ENCODE measurements at places on chromosomes 2 and 18.

- DNase-seq, result no peak
Measured at GRCh38 chr18:13320891-13321425, 102.4 kb downstream of the LDLRAD4 start.

- DNase-seq, result no peak
Measured at GRCh38 chr2:48009256-48009655, 103.0 kb upstream of the FBXO11 start.

DNA sequence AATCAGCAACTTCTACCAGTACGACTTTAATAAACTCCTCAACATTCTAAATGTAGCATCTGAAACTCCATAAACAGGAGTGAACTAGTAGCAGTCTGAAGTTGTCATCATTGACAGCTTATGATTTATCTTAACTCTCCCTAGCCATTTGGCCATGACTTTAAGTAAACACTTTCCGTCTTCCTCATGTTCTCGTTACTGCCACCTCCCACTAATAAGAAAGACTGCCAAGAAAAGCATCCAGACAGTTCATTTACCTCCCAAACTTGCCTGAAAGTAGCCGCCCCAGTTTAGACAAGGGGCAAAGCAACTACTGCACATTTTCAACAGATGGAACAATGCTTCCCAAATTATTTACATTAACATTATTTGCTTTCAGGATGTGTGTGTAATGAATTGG, 287.5 kb downstream of the OSR1 start:
- no peak for DNase-seq

DNA sequence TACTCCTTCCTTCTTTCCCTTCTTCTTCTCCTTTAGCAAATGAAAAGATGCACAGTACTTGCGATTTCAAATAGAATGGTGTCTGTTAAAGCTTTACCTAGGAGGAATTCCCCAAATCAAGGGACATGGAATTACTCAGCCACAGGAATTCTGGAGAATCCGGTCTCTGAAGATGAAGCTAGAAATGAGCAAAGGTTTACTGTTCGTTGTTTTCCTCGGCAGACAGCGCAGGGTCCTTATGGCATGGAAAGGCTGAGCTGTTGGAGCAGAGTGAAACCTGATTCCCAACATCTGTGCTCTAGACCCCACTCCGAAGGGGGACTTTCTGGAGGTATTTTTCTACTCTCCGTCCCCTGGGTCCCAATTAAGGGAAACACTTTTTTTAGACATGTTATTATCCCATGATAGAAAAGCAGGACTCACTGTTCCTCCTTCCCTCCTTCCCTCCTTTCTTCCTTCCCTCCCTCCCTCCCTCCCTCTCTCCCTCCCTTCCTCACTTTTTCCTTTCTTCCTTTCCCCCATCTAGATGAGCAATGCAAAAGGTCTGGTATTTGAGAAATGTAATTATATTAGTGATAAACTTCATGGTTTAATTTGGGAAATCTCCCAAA, 47.1 kb downstream of the CDCA7 start:
- no peak for DNase-seq

DNA sequence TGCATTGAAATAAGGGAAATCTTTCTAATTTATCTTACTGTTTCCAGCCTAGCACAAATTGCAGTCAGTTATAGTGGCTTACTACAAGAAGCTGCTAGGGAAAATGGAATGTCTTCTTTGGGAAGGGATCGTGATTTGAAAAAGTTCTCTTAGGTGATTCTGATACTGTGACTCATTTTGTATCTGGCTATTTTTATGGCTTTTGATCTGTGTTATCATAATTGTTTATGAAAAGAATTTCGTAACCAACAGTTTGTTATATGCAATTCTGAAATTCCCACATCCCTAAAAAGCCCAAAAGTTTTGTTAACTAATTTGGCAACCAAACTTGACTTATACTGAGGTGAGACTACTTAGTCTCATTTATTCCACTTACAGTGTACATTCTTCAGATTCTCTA, 12.4 kb downstream of the PTPN4 start:
- no peak for DNase-seq

DNA sequence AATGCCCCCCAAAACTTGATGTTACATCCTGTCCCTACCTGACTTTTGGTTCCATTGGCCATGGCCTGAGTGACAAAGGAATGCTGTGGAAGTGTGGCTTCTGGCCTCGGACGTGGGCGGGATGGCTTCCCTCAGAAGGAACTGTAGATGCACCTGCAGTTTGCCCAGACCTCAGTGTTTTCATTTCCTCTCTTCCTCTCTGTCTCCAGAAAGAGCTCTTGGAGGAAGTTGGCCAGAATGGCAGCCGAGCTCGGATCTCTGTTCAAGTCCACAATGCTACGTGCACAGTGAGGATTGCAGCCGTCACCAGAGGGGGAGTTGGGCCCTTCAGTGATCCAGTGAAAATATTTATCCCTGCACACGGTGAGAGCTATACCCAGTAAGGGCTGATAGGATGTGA, 61.0 kb upstream of the TMEM87B start:
- no peak for DNase-seq

GRCh38 chr18:5630057-5630899, 86.5 kb upstream of the EPB41L3 start:
- peak; percentile 56 for DNase-seq

- DNase-seq, result no peak
Measured at GRCh38 chr18:59705145-59705544, 7.9 kb upstream of the CCBE1 start.

DNA sequence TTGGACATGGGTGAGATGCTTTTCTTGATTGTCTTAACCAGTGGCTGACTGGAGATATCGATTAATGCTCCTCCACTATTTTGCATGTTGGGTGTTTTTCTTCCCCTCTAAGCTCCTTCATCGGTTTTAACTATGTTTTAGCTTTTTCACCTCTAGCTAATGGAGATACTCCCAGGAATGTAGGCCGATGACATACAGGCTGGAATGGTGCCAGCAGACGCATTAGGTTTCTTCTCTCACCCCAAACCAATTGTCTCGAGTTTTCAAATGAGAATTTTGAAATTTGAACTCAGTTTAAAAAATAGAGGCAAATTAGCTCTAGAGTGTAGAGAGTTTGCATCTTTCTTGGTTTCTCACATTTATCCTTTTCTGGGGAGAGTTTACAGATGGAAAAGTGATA, 247.6 kb downstream of the RPRM start:
- DNase-seq, result no peak

DNA sequence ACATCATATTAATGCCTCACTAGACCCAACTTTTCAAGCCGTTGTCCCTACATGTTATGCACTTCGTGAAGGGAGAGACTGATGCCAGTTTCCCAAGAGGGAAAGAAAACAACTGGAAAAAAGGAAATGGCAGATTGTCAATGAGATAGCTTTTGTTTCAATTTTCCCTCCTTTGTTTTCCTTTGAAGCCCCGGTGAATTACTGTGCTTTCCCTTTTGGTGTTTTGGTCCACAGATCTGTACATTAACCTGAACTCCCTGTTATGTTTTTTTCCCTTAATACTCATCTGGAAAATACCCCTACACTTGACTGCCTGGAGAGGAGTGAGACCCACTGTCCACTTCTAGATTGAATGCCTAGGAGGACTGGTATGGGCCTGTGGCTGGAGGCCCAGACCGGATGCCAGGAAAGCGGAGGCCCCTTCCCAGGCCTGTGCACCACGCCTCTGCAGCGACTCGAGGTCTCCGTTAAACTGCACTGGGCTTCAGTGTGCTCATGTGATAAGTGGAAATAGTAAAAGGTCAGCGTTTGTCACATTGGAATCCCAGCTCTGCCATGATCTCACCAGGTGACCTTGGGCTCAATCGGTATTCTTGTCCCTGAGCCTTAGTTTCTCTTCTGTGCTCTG, 106.4 kb downstream of the GATA6 start:
- DNase-seq, result no peak

- DNase-seq, result no peak
Measured at GRCh38 chr2:9847140-9847539, 3.9 kb downstream of the TAF1B start.

- DNase-seq, result peak; percentile 91
Measured at GRCh38 chr2:201118121-201118960, 2.4 kb downstream of the CFLAR start.

DNA sequence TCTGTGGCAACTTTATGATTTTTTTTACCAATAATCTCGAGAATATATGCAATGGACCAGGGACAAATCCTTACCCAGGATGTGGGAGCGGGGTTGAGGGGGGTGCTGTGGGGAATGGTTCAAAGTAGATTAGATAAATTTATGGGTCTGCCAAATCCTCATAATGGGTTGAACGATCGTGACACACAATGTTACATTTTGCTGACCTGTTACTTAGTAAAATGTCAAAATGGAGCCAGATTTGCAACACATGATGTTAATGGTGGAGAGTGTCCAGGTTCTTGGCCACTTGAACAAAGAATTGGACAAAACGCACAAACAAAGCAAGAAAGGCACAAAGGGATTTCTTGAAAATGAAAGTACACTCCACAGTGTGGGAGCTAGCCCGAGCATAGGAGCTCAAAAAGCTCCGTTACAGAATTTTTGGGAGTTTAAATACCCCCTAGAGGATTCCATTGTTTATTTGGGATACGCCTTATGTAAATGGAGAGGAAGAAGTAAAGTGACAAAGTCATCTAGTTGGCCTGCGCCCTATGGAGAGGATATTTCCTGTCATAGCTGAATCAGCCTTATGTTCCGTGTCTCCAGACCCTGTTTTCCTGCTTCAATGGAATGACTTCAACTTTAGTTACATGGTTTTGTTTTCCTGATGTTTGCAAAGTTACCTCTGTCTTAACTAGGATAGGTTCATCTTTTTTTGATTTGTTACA, 776.0 kb downstream of the DCC start:
- no peak for DNase-seq

DNA sequence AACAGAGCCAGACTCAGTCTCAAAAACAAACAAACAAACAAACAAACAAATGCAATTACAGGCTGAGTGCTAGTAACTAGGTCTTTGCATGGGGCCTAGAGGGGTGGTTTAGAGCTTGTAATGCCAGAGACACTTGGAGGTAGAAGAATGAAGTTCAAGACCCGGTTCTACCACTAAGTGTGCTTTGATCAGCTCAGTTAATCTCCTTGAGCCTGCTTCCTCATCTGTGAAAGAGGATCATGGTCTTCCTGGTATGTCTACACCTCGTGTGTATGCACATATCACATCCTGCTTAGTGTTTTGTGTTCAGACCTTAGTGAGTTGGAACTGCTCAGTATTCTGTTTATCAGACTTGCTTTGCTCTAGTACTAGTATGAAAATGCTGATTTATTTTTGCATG, 4.8 kb upstream of the ATP6V1C2 start:
- DNase-seq, result no peak

DNA sequence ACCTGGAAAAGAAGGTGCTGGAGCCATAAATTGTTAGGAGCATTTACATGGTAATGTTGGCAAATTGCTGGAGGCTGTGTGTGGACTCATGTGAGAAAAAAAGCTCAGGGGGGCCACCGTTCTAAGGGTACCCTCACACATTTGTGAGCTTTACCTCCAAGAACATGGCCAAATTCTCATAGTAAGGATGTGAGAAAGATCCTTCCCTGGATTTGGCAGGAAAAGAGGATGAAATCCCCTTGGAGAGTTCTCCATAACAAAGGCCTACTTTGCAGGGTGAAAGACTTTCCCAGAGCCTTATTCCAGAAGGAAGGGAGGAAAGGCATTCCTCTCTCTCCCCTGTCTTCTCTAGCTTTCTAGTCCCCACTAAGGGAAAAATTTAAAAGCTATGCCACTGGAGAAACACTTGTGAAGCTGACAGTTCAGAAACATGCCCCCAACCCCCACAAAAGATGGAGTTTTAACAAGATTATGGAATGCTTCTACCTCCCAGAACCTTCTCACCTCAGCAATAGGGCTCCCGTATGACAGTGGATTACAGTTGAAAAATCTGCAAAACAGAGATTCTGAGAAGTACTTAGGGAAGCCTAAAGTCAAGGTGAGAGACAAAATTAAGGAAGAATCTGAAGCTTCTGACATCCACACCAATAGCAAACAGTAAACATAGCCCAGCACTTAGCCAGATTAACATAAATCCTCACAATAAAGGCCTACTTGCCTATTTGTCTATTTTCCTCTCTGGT, 20.2 kb upstream of the ERMN start:
- no peak for DNase-seq

DNA sequence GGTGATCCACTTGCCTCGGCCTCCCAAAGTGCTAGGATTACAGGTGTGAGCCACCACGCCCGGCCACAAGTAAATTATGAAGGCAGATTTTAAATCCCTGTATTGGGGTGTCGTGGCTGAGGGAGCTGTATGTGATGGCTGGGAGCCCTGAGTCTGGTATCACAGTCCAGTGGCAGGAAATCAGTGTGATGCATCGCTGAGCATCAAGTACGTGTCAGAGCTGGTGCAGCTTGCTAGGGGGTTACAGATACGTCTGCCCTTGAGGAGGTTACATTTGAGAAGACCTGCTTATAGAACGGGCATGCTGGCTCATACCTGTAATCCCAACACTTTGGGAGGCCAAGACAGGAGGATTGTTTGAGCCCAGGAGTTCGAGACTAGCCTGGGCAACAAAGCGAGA, 4.3 kb downstream of the ENOSF1 start:
- no peak for DNase-seq

- peak; percentile 23 for DNase-seq
Measured at GRCh38 chr2:25664183-25664964, 9.0 kb downstream of the DTNB start.

- DNase-seq, result no peak
Measured at GRCh38 chr2:218615868-218616315, 8.2 kb downstream of the PLCD4 start.

- no peak for DNase-seq
Measured at GRCh38 chr2:85791704-85792565, 38.1 kb downstream of the ATOH8 start.

DNA sequence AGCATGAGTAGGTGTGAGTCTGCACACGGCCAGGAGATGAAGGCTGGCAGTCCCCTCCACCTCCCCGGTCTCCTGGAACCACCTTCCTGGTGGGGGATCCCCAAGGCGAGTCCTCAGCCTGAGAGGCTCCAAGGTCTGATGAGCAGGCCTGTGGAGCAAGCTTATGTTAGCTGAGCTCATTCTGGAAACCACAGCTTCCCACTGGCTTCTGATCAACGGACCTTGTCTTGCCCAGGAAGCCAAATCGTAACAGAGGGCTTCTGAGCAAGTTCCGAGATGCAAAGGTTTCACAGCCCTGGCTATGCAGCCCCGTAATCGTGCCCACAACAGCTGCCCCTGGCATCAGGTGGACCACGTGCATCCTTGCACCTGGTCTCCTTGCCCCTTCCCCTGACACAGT, 28.8 kb upstream of the GPR55 start:
- DNase-seq, result peak; percentile 69
